ENCODE measurements at places on chromosomes 2 and 18.
A peak's percentile ranks its signal among the peaks of the same experiment; 100 is the strongest.

- no peak for DNase-seq
Measured at GRCh38 chr2:43070676-43071502, 155.5 kb downstream of the ZFP36L2 start.

DNA sequence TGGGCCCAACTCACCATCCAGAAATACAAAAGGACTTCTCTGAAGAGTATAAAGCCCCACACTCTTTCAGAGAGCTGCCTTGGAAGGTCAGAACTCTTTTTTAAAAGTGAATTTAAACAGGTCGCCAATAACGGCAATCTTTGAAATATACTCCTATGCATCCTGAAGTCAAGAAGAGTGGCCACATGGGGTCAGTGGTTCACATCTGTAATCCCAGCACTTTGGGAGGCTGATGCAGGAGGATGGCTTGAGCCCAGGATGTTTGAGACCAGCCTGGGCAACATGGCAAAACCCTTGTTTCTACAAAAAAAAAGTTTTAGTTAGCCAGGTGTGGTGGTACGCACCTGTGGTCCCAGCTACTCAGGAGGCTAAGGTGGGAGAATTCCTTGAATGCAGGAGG lies 68.1 kb upstream of the FZD7 start:
- peak; percentile 7 for DNase-seq

- no peak for DNase-seq
Measured at GRCh38 chr2:28635191-28635611, 116.4 kb upstream of the PPP1CB start.

GRCh38 chr2:5057891-5058351 lies 634.3 kb upstream of the SOX11 start:
- peak; percentile 95 for DNase-seq

DNA sequence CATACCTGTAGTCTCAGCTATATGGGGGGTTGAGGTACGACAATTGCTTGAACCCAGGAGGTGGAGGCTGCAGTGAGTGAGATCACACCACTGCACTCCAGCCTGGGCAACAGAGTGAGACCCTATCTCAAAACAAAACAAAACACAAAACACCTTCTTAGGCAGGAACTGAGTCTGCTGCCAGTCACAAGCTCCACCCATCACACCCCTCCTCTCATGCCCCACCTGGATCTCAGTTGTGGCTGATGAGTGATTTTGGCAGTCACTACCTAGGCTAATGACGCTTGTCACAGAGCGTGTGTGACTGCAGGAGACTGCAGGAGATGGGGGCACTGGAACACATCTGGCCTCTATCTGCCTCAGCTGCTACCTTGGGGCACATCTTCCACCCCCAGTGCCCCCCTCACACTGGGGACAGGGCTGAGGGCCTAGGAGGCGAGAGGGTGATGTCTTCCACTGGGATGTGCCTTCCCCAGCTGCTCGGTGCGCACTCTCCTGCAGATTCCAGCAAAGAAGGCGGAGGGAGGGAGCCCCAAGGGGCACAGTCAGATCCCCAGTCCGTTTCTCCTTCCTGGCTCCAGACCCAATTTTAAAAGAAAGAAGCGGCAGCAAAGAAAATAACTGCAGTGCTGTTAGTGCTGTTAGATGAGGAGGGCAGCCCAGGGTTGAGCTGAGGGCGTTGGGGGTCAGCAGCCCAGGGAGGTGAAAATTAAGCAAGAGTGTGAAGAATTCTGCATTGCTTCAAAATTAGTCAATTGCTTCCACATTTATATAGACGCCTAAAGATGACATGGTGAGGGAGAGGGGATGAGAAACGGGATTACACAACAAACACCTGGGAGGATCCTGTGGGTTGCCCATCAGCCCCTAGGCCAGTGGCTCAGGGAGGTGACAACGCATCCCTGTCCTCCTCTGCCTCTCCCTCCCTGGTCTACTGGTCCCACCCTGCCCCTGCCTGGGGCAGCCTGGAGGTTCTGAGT lies 143.6 kb upstream of the HAAO start:
- DNase-seq: peak; percentile 36

- no peak for DNase-seq
Measured at GRCh38 chr2:106107509-106108131, 86.5 kb downstream of the UXS1 start.

- DNase-seq: no peak
Measured at GRCh38 chr2:172446474-172447063, 19.2 kb downstream of the ITGA6 start.

GRCh38 chr18:44705075-44705675 lies 24.5 kb downstream of the SETBP1 start:
- DNase-seq: no peak

DNA sequence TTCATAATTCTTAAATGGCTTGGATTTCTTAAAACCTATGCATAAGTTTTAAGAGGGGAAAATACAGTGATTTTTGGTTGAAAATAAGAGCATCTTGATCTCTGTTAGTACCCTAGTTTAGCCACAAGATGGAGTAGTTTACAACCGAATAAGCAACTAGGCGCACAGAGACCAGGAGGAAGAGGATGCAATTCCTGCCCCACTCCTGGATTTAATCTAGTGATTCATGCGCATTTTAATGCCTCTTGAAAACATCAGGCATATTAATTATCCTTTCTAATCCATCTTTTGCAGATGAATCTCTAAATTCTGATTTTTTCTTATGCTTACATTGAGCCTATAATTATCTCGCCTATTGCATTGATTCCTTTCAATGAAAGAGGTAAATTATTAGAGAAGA lies 76.7 kb downstream of the MRPS9 start:
- DNase-seq: peak; percentile 66

DNA sequence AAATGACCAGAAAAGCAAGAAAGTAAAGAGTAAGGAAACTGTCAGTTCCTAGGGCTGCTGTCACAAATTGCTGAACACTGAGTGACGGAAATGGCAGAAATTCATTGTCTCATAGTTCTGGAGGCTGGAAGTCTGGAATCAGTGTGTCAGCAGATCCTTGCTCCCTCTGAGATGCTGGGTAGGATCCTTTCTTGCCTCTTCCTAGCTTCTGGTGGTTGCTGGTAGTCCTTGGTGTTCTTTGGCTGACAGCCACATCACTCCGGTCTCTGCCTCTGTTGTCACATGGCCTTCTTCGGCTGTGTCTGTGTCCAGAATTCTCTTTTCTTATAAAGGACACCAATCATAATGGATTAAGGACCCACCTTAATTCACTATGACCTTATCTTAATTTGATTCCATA lies 21.9 kb downstream of the PLEKHB2 start:
- no peak for DNase-seq

- DNase-seq: peak; percentile 61
Measured at GRCh38 chr18:50218432-50219197, 23.7 kb upstream of the MYO5B start.

DNA sequence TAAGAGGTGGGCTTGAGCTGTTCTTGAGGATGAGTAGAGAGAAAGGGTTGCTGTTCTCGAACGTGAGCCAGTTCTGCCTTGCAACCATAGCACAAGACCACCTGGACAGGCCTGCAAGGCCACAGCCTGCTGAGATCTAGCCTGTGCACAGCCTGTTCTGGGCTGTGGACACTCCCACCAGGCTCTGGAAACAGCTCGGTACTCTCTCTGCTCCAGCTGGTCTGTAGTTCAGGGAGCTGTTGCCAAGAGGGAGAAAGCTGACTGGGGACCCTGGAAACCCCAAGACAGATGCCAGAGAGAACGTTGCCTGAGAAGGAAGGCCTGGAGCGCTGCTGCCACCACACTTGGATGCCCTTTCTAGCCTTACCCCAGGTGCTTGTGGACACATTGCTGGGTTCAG lies 69.8 kb downstream of the CTIF start:
- no peak for DNase-seq
